ENCODE measurements at places on chromosomes 4 and X.

DNA sequence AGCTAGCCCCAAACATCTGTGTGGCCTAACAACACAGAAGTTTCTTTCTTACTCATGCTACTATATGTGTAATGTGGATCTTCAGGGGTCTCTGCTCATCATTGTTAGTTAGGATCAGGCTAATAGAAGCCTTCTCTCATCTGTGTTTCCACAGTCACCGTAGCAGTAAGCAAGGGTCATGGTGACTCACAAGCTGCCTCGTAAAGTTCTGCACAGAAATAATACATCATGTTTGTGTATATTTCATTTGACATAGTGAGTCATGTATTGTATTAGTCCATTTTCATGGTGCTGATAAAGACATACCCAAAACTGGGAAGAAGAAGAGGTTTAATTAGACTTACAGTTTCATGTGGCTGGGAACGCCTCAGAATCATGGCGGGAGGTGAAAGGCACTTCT is 38.7 kb downstream of the SLC4A4 start:
- no peak for DNase-seq

- no peak for DNase-seq
Observed at GRCh38 chr4:40621229-40621591, 8.5 kb downstream of the RBM47 start.

DNA sequence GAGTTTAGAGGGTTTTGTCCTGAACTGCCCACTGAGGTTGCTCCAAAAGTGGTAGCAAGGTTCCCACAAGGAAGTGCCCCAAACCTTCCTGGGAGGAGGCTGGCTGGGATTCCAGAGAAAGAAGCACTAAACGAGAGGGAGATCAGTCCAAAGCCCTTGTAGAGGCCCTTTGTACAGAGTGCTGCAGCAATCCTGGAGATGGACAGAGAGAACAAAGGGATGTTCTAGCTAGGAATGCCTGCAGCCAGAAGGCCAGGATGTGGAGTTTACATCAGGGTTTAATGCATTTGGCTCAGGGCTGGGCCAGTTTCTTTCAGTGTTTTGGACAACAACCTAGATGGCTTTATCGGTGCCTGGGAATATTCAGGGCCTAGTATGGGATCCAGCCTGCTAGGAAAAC is 2155.1 kb upstream of the AGA start:
- DNase-seq = no peak

GRCh38 chr4:169061386-169061785 is 51.3 kb upstream of the CBR4 start:
- DNase-seq = no peak

DNA sequence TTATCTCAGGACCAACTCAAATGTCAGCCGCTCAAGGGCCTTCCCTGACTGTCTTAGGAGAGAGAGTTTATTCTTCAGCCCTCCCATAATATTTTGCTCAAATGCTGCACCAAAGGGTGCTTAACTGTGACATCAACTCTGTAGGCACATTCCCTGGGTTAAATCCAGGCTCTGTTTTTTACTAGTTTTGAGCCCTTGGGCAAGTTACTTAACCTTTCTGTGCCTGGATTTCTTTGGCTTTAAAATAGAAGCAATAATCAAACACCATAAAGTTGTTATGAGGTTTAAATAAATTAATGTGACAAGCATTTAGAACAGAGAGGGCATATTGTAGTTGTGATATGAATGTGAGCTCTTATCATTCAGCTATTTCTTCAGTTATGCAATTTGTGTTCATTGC is 54.2 kb upstream of the LIMCH1 start:
- DNase-seq = no peak

DNA sequence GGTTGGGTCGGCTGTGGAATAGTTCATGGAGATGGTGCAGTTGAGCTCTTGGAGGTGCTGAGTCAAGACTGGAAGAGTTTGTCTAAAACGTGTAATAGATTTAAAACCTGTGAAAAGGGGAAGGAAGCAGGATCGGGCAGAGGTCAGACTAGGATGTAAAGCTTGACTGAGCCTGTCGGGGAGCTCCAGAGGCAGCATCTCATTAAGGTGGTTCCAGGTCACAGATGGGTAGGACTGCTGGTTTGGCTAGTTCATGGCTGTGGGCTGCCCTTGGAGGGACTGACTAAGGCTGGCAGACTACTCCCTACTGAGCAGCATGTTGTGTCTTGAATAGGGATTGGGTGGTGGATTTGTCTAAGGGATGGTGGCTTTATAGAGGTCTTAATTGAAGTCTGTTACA is 28.4 kb upstream of the WDR1 start:
- DNase-seq = no peak

- no peak for DNase-seq
Observed at GRCh38 chr4:142265536-142265935, 580.6 kb downstream of the INPP4B start.

DNA sequence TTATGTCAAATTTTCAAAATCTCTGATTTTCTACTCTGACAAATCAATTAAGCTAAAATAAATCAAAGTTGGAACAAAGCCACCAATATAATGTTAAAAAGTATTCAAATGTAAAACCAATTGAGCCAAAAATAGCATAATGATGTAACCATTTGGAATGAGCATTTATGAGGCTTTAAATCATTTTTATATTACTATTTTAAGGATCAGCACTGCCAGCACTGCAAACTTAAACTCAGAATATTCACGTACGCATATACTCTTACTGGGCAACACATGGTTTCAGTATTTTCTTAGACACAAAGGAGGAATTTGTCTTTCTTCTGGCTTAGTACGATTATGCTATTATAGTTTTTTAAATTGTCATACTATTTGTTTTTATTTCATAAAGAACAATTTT is 52.2 kb downstream of the AFAP1 start:
- DNase-seq = no peak

DNA sequence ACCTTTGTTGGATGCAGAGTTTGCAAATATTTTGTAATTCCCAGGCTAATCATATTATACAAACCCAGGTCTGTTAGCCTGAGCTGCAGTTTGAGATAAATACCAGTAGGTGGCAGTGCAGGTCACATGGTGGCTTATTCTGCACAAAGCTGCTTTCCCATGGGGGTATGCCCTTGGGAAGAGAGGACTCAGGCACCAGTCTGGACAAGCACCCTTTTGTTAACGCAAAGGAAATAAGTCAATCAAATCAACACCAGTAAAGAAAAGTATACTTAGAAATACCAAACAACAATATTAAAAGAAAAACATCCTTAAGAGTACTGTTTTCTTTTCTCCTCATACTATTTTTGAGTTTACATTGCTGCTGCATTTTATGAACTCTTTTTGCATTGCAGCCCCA is 389.0 kb upstream of the ZFP42 start:
- no peak for DNase-seq

DNA sequence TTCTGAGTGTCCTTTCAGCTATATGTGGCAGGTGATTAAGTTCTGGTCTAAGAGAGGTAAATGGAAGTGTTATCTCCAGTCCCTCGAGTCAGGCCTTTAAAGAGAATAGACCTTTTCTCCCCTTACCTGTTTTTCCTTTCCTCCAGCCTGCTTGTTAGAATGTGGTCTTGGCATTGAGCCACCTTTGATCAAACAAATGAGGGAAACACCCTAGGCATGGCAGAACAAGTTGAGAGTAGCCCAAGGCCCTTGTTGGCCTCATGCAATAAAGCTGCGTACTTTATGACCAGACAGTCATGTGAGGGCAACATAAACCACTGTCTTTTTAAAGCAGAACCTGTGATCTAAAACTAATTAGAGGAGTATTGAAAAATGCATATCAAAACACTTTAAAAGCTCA is 13.2 kb upstream of the IL13RA2 start:
- no peak for DNase-seq

- DNase-seq = no peak
Observed at GRCh38 chr4:160026721-160027120, 923.8 kb downstream of the RAPGEF2 start.

DNA sequence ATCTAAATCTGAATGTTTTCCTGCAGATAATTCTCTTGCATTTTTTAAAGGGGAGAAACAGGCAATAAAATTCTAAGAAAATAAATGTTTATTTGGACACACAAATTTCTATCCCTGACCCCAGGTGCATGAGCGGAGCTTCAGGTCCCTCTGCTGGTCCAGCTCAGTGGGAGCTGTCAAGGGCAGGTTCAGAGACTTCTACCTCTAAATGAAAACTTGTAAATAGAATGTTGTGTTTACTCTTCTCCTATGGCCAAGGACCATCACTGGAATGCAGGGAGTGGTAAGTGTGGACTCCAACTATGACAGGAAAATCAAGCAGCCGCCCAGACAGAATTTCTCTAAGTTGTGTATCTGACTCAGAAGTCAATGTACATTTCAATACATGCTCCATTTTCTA is 148.6 kb upstream of the TTC29 start:
- DNase-seq = no peak

GRCh38 chr4:38202242-38202641 is 242.0 kb downstream of the PTTG2 start:
- DNase-seq = no peak

DNA sequence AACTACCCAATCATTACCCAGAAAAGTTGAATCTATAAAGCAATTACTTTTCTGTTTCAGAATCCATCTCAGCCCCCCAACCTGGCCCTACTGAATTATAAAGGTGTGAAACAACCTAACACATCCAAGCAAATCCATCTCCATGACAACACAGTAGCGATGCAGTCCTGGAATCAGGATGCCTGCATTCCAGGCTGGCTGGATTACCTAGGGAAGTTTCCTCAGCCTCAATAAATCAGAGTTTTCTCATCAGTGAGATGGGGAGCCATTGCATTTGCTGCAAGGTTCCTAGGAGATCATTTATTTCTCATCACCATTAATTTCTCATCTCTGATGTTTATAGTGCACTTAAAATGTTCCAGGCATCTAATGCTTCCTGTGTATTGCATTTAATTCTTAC is 46.0 kb downstream of the LNX1 start:
- no peak for DNase-seq

DNA sequence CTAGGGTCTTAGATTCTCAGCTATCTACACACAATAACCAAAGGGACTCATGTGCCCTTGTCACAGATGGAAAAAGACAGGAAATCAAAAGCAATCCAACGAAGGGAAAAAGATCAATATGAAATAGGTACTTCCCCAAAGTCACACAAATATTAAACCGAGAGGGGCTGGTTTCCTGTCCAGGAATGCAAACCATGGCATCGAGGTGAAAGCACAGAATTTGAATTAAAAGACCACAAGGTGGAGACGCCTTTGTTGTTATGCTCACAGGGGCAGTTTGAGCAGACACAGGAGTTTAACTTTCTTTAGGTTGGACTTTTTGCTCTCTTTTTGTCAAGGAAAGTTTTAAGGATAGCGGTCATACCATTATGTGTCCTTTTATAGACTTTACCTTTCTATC is 14.3 kb downstream of the H2BW1 start:
- no peak for DNase-seq

- no peak for DNase-seq
Observed at GRCh38 chrX:15437724-15438123, 53.5 kb upstream of the VEGFD start.

DNA sequence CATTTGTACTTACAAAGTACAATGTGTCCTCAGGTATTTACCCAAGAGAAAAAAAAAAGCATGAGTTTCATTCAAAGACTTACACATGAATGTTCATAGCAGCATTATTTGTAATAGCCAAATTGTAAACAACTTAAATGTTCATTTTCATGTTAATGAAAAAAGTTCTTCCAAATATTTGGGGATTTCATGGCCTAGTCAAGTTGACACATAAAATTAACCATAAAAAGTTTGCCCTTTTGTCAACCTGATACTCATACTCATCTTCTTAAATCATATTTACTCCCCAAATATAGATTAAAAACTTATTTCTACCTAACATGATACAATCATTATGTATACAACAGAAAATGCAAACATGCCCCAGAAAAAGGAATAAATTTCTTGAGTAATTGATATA is 112.5 kb upstream of the EMCN start:
- no peak for DNase-seq

GRCh38 chr4:7736436-7737267 is 203.0 kb downstream of the AFAP1 start:
- DNase-seq = no peak

DNA sequence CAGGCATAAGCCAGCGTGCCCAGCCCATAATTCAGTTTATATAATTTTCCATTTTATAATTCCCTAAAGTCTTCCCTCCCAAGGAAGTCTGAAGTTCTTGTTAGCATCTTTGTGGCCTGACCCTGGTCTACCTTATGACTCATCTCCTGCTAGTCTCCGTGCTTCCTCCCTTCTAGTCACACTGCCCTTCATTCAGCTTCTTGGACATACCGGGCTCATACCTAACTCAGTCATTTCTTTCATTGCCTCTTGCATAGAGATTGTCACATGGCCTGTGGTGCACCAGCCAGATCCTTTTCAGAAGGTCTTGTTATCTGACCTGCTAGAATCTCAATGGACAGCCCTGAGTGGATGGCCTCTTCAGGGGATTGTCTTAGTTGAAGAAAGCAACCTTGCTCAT is 22.8 kb upstream of the MAML3 start:
- no peak for DNase-seq

Measured in activated CD4-positive, alpha-beta T cell treated with anti-CD3 and anti-CD28 coated beads for 24 hours (primary cell).